Activated T-cell treated with anti-CD3 and anti-CD28 coated beads, Interleukin-2, amount 50 U/mL, for 72 hours (primary cell): ENCODE measurements at places on chromosomes 3 and 15. TPM values are rescaled to one million over a fixed set of nuclear protein-coding genes. Genes with fewer than 3 reads are reported as not detected.
A peak's percentile ranks its signal among the peaks of the same experiment; 100 is the strongest.

KNG1 gene
- not detected for total RNA-seq

ILDR1 gene
- total RNA-seq, result 0.31 TPM

TUSC7 gene
- not detected for total RNA-seq

ACAD9 gene
- total RNA-seq, result 21.9 TPM

DNA sequence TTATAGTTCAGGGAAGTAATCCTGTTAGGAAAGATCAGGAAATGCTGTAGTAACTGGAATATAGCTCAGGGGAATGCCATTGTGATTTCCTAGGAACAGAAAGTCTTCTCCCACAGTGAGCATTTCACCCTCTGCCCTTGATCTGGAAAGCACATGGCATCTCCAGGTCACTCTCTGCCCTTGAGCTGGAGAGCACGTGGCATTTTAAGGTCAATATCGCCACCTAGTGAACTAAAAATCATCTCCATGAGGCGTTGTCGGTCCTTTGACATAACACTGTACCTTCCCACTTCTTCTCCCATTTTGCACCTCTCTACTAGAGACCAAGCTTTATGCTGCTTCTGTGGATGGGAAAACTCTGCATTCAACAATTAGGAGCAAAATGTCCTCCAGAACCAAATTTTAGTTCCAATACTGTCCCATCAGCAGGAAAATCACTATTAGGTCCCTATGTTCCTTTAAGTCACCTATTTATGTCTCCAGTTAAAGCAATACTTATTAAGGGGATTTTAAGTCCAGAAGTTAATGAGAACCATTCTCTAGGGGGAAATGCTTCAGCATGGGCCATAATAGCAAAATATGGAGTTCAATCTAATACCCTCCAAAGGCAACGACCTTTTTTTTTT, 54.7 kb upstream of the GK5 start:
- peaks cover 10% of the 10 kb centered on the region for H3K4me1 ChIP-seq
- peak; percentile 32 for DNase-seq
- no peak overlapping the region for H3K4me3 ChIP-seq
- H3K27me3 ChIP-seq, result no peaks in the 10 kb centered on the region
- H3K36me3 ChIP-seq, result no peaks in the 10 kb centered on the region

GRCh38 chr3:11465744-11466616, 177.7 kb downstream of the VGLL4 start:
- H3K36me3 ChIP-seq, result peaks cover 1% of the 10 kb centered on the region
- no peak overlapping the region for H3K4me3 ChIP-seq
- no peaks in the 10 kb centered on the region for H3K27me3 ChIP-seq
- H3K4me1 ChIP-seq, result no peaks in the 10 kb centered on the region

- H3K27me3 ChIP-seq, result no peaks in the 10 kb centered on the region
- no peak overlapping the region for H3K4me3 ChIP-seq
- no peaks in the 10 kb centered on the region for H3K4me1 ChIP-seq
- H3K36me3 ChIP-seq, result no peaks in the 10 kb centered on the region
- no peak overlapping the region for H3K27ac ChIP-seq
Observed at GRCh38 chr3:60269377-60269776, 981.9 kb downstream of the FHIT start.

GRCh38 chr3:101913168-101913567, 63.9 kb downstream of the NFKBIZ start:
- no peaks in the 10 kb centered on the region for H3K4me1 ChIP-seq
- no peaks in the 10 kb centered on the region for H3K27me3 ChIP-seq
- H3K4me3 ChIP-seq, result no peak overlapping the region
- H3K27ac ChIP-seq, result no peak overlapping the region
- H3K36me3 ChIP-seq, result peaks cover 9% of the 10 kb centered on the region

- no peaks in the 10 kb centered on the region for H3K36me3 ChIP-seq
- H3K4me3 ChIP-seq, result peak overlapping the region; percentile 64
- peak; percentile 71 for DNase-seq
- peak overlapping the region; percentile 85 for H3K27ac ChIP-seq
- H3K4me1 ChIP-seq, result peaks cover 58% of the 10 kb centered on the region
- peaks cover 33% of the 10 kb centered on the region for H3K27me3 ChIP-seq
Observed at GRCh38 chr3:192819001-192819569, 91.7 kb upstream of the FGF12 start.

- no peaks in the 10 kb centered on the region for H3K36me3 ChIP-seq
- H3K4me1 ChIP-seq, result no peaks in the 10 kb centered on the region
- H3K27me3 ChIP-seq, result no peaks in the 10 kb centered on the region
- DNase-seq, result no peak
Observed at GRCh38 chr3:57864853-57865252, 108.7 kb downstream of the SLMAP start.

DNA sequence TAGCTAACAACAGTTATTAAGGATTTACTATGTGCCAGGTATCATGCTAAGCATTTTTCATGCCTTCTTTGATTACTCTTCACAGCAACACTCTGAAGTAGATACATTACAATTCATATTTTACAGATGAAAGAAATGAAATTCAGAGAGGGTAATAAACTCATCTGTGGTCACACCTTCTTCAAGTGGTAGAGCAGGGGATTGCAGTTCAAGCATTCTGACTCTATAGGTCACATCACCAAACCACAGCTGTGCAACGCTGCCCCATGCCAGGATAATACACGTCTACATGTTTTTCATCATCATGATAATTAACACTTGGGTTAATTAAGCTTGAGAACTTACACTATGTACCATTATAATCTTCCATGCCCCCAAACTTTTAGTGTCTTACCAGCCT, 98.5 kb downstream of the LRRC3B start:
- H3K36me3 ChIP-seq, result no peaks in the 10 kb centered on the region
- no peak for DNase-seq
- H3K4me1 ChIP-seq, result no peaks in the 10 kb centered on the region

DNA sequence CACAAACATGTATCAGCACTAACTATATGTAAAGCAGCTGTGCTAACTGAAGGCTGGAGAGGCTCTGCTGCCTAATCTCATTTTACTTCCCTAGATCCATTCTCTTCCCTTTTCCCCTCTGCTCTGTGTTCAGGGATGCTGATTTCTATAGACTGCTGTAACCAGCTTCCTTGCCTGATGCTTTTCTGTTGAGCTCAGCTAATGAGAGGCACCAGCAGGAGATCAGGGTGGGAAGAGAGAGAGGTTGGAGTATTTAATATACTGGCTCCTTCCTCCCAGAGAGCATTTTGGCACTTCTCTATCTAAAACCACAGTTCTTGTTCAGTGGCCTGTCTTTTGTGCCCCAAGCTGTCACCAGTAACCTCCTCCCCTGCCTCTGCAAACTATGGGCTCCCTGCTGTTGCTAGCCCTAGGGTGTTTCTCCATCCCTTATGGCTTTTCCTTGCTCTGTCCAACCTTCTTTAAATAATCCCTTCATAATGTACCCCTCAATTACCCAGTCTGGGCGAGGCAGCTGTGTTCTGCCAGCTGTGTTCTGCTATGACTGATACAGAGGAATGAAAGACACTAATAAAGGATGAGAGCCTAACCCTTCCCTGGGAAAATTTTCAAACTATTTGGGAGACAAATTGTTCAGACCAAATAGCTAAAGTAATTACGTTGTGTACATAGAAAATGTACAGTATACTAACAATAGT, 69.5 kb downstream of the CADPS start:
- H3K36me3 ChIP-seq, result no peaks in the 10 kb centered on the region
- H3K4me3 ChIP-seq, result no peak overlapping the region
- no peaks in the 10 kb centered on the region for H3K4me1 ChIP-seq
- H3K27me3 ChIP-seq, result no peaks in the 10 kb centered on the region

DNA sequence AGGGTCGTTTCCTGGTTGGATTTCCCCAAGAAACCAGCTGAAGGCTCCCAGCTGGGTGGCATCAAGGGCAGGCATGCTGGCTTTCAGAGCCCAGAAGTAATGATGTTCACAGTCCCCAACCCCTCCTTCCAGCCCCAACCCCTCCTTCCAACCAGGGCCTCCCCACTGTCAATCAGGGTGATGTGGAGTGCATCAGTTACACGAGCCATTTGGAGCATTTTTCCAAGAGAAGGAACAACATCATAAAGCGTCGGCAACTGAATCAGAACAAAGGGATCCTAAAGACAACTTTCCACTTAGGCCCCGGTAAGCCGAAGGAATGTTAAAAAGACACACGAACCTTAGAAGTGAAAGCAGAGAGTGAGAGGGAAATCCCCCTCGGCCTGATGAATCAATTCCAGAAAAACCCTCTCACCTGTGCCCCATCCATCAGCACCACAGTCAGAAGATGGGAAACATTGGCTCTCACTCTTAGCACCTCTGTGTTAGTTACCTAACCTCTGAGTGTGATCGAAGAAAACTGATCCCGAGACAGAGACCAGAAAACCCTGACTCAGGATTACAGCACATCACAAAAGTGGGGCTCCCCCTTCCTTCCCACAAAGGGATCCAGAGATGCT, 101.2 kb upstream of the WNT5A start:
- no peaks in the 10 kb centered on the region for H3K27me3 ChIP-seq
- H3K27ac ChIP-seq, result no peak overlapping the region
- DNase-seq, result no peak
- no peaks in the 10 kb centered on the region for H3K36me3 ChIP-seq
- H3K4me1 ChIP-seq, result peaks cover 6% of the 10 kb centered on the region

DNA sequence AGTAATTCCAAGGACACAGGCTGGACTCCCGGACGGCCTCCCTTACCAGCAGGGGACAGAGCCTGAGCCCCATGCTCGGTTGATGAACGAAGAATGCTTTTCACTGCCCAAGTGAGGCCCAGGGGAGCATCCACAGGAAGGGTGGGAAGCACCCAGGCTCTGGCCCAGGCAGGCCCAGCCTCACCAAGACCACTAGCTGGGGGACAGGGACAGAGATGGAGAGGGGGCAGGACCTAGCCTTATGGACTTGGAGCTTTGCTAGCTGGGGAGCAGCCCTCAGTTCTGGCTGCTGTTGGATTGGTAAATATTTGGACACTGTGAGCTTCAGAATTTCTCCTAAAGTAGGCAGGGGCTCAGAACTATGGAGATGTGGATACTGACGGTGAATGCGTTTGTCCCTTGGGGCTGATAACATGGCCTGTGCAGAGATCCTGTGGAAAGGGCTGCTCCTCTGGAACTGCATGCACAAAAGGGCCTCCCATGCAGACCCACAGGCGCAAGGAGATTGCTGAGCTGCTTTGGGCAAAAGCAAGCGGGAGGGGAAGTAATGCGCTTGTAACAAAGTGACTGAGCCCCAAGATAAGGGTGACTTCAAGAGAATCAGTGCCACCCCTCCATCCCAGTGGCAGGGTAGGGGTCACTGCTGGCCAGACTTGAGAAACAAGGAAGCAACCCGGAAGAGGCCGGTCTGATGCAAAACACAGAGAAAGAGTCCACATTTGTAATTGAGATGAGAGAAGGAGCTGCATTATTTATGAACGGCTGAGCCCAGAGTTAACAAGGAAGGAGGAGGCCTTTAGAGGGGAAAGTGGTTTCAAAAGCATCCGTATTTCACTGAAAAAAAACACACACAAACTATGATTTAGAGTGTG, 70.1 kb upstream of the MEF2A start:
- peak overlapping the region; percentile 23 for H3K4me3 ChIP-seq
- H3K27ac ChIP-seq, result no peak overlapping the region

GRCh38 chr3:113545594-113545993, 13.2 kb downstream of the SIDT1 start:
- peaks cover 20% of the 10 kb centered on the region for H3K36me3 ChIP-seq
- no peak for DNase-seq
- H3K27ac ChIP-seq, result peak overlapping the region; percentile 4
- H3K4me3 ChIP-seq, result peak overlapping the region; percentile 83

- H3K4me1 ChIP-seq, result no peaks in the 10 kb centered on the region
- H3K27me3 ChIP-seq, result no peaks in the 10 kb centered on the region
- no peak overlapping the region for H3K4me3 ChIP-seq
Observed at GRCh38 chr3:13308380-13308801, 111.7 kb downstream of the NUP210 start.

- H3K27ac ChIP-seq, result peak overlapping the region; percentile 60
- H3K4me3 ChIP-seq, result peak overlapping the region; percentile 37
- peaks cover 9% of the 10 kb centered on the region for H3K4me1 ChIP-seq
- no peaks in the 10 kb centered on the region for H3K27me3 ChIP-seq
- DNase-seq, result peak; percentile 15
Observed at GRCh38 chr15:66692808-66693596, 9.0 kb upstream of the SMAD6 start.

DNA sequence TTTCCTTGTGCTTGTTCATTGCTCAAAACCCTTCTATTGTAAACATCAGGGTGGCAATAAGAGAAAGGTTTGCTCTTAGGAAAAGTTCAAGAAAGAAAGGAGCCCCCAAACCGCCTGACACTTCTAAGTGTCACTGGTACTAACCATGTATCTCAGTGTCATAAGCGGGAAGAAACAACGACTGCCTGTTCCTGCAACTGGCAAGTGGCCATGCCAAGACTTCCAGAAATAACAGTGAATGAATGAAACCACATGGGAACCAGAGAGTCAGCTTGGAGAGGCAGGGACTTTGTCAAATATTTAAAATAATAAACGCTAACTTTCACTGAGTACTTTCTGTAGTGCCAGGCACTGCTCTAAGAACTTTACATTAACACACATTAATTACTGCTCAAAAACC, 1.1 kb downstream of the PLSCR2 start:
- no peak overlapping the region for H3K27ac ChIP-seq
- no peak overlapping the region for H3K4me3 ChIP-seq
- no peaks in the 10 kb centered on the region for H3K27me3 ChIP-seq
- H3K36me3 ChIP-seq, result no peaks in the 10 kb centered on the region

DNA sequence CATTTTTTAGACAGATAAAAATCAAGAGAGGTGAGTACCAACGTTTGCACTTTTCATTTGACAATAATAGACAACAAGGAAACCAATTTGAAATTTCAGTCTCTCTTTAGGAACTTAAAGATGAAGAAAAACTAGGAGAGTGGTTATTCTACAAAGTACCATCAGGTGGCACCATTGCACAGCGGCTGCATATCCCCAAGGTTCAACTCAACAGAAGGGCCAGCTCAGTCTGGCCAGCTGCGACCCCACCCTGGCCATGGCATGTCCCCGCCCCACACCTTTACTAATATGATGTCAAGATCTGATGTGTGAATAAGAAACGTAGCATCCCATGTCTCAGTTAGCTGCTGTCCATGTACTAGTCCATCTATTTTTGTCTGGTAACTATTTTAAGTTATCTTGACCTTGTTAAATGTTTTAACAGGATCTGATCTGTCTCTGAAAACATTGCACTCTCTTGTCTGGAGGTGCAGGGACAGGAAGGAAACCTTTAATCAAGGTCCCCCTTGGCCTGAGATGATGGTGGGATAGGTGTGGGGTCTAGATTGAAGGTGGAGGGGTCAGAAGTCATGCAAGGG, 35.5 kb upstream of the CGNL1 start:
- DNase-seq, result peak; percentile 24
- no peaks in the 10 kb centered on the region for H3K36me3 ChIP-seq
- no peak overlapping the region for H3K27ac ChIP-seq
